ENCODE measurements at places on chromosomes 5 and 9.

GRCh38 chr5:81005708-81006107 lies 45.5 kb downstream of the RASGRF2 start:
- DNase-seq: no peak

GRCh38 chr5:36041537-36041845 lies 25.2 kb downstream of the UGT3A2 start:
- peak; percentile 46 for DNase-seq

DNA sequence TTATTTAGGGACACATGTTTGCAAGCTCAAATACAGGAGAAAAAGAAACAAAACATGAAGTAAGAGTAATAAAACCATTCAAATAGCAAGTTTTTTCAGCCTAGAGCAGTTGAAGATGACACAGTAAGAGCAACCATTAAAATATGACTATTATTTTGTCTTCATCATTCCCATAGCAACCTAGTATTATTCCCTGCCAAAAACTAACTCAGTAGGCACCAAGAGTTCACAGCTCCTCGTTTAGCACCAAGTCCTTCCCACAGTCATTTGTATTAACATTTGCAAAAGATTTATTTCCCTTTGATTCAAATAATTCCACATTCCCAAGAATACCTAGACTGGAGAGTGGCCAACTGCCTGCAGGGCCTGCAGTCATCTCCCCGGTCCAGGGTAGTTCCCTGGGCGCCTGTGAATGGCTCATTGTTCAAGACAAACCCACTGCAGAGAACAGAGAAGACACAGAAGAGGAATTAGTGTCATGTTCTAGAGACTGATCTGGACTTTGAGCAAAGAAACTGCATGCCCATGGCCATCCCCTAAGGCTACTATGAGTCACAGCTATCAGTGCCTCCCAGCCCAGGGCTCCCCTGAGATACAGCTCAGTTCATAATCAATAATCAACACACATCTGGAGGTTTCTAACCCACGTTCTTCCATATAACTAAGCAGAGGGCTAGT lies 139.1 kb upstream of the MAP3K1 start:
- DNase-seq: no peak

- DNase-seq: no peak
Measured at GRCh38 chr9:107439991-107440456, 49.5 kb downstream of the KLF4 start.

All from H9 (cell line).